ENCODE measurements at places on chromosomes 4 and X.

DNA sequence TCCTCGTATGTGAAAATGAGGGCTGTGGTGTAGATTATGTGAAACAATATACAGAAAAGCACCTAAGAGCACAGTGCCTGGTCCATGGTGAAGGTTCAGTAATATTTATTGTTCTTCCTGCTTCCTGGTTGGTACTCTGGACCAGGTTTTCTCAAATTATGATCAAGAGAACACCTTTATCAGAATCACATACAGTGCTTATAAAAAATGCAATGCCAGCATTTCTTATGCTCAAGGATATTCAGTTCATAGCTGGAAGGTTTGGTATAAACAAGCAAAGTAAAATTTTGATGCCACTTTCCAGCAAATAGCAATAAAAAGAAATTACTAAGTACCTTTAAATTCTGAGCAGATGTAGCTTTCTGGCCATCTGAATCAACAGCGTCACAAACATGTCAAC is 1412.4 kb downstream of the RPA4 start:
- no peak for DNase-seq

DNA sequence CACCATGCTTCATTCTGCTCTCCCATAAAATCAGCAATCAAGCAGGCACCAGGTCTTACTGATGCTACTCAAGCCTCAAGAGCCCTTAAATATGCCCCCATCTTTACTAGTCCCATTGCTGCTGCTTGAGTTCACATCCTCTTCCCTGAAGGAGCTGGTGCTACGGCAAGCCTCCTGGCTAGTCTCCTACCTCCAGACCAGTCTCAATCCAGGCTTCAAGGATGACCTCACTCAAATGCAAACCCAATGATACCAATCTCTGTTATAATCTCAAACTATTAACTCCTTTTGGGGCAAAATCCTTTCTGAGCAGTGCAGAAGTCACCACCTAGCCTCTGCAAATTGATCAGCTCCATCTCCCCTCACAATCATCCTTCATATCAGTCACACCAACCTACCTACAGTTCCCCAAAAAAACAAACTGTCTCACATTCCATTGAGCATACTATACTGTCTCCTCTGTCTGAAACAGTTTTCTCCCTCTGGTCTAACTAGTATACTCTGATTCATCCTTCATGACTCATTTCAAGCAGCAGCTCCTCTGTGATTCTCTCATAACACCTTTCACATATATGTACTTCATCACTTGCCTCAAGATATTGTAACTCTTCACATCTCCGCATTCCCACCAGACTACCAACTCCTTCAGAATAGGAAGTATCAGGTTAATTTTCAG is 30.0 kb downstream of the PAPSS1 start:
- peak; percentile 81 for DNase-seq

DNA sequence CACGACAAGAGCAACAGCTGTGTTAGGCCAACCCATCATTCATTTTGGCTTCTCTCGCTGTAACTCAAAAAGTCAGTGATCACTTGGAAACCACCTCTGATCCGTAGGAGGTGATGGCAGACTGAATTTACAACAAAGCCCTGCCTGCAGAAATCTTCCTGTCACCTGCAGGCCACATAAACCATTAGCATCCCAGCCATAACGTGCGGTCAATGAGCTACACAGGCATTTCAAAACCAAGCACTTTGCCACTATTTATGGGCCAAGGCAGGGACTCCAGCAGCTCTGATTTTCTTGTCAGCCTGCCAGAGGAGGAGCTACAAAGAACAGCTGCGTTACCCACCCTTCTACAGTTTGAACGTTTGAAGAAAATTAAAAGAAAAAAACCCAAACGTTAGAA is 228.1 kb upstream of the PPARGC1A start:
- peak; percentile 49 for DNase-seq

GRCh38 chrX:115408771-115409400 is 119.4 kb downstream of the LUZP4 start:
- peak; percentile 68 for DNase-seq

DNA sequence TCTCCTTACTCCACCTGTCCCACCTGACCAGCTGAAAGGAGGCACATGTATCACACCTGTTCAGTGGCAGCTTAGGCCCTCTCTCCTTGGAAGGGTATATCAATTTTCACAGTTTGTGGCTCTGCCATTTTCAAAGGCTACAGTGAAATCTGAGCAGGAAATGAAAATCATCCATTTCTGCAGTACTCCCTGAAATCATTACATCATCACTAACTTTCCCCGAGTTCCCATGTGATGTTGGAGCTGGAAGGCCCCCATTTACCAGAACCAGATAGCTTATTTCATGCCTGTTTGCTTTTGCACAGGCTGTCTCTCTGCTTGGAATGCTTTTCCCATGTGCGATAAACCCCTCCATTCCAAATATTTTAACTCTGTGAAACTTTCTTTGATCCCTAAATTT is 31.0 kb upstream of the STX18 start:
- DNase-seq, result no peak

All from fibroblast of skin of right quadriceps (primary cell).